ENCODE measurements at places on chromosomes 1 and 21.

DNA sequence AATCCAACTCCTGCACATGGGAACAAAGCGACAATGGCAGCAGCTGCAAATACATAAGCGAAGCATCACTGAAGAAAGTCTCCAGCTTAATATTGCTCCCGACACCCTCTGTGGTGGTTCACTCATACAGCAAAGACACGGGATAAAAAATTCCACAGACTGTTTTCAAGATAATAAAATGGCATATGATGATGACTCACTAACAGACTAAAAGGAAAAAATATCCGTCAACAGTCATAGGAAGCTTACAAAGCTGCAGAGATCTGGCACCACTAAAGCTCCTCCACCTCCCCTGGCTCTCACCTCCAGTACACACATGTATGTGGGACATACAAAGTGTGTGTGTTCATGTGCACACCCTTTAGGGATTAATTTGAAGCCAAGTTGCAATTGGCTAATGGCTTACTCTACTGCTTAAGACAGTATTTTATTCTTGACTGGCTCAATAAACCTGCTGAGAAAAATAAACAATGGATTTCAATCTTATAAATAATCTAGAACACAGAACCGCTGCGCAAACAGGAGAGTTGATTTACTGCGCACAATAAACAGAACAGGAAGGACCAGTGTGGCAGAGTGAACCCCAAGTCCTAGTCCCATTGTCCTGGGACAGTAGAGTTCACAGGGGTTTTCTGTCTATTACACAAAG, 94.4 kb downstream of the SLC45A1 start:
- peak; percentile 73 for ATAC-seq

- ATAC-seq: no peak
Observed at GRCh38 chr21:34201001-34201400, 127.6 kb downstream of the MRPS6 start.

GRCh38 chr1:33306653-33307493, 14.0 kb downstream of the A3GALT2 start:
- peak; percentile 54 for ATAC-seq

DNA sequence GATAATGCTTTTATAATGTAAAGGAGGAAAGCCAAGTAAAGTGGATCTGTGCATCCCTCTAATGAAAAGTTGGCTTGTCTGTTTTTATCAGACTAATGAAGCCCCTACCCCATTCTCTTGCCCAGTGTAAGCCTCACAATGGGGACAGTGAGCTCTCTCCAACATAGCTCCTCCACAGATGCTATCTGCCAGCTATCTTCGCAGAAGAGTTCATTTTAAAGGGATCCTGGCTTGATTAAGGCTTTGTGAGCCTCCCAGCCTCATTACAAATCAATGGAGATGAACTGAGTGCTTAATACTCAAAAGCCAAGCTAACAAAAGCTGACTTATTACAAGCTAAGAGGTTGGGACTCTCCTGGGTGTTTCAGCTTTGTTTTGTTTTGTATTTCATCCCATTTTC, 514.7 kb downstream of the NUF2 start:
- no peak for ATAC-seq

- ATAC-seq: no peak
Observed at GRCh38 chr1:31505911-31506497, 70.3 kb upstream of the TINAGL1 start.

DNA sequence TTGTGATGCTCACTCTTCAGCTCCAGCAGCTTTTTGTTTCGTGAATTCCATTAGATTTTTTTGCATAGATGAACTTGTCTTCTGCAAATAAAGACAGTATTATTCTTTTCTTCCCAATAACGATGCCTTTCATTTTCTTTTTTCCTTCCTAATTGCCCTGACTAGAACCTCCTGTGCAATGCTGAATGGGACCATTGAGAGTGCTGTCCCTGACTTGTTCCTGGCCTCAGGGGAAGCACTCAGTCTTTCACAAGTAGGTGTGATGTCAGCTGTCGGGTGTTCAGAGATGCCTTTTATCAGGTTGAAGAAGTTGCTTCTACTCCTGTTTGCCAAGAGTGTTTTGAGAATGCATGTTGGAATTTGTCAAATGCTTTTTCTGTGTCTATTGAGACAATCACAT, 64.3 kb upstream of the ADARB1 start:
- ATAC-seq: no peak

DNA sequence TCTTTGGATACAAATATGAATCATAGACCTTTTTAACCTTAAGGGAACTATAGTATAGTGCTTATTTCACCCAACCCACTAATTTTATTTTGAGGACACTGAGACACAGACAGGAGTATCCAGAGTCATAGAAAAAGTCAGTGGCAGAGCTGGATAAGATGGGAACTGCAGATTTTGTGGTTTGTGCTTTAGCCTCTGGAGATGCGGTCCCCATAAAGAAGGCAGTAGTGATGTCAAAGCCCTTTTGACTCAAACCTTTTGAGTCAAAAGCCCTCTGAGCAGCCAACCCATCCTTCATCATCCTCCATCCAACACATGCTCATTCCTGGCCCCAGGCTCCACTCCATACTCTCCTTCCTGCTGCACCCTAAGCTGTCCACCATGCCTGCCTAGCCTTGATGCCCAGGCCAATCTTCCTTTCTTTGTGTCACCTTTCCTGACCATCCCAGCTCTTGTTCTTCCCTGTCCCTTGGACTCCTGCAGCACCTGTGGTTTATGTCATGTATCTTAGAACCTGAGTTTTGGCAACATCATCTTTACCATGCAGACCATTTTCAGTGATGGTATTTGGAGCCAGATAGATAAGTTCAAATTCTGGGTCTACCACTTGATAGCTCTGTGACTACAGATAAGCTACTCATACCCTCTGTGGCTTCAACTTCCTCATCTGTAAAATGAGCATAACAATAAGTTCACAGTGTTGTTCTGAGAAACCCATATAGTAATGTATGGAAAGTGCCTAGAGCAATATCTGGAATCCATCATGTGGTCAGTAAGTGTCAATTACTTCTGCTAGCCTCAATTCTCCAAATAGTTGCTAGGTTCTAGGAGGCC, 20.1 kb downstream of the SLAMF1 start:
- no peak for ATAC-seq

GRCh38 chr1:63868268-63868781, 94.5 kb downstream of the ROR1 start:
- ATAC-seq: no peak

GRCh38 chr1:3688356-3689137, 36.2 kb downstream of the TP73 start:
- ATAC-seq: no peak

DNA sequence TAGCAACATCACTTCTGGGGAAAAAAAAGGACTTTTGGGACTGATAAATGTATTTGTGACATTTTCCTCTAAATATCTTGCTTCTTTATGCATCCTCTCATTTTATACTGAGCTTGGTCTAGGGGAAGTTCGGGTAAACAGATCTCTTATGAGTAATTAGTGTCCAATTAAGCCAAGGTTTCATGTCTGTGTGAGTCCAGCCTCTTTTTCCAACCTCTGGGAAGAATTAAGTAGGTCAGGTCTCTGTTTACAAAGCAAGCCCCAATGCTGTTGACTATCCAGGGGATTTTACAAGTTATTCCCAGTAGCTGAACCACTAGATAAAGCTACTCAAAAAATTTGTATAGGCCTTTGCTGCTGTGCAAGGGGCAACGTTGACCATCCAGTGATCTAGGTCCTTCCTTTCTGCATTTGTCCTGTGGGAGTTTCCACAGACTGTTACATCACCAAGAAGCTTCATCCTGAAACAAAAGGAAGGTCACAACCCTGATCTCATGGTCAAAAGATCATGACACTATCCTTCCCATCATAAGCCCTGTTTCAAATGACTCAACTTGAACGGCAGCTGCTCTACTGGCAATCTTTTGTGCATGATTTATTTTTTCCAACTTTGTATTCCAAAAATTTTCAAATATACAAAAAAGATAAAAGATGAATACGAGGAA, 74.3 kb downstream of the ETS2 start:
- ATAC-seq: no peak

DNA sequence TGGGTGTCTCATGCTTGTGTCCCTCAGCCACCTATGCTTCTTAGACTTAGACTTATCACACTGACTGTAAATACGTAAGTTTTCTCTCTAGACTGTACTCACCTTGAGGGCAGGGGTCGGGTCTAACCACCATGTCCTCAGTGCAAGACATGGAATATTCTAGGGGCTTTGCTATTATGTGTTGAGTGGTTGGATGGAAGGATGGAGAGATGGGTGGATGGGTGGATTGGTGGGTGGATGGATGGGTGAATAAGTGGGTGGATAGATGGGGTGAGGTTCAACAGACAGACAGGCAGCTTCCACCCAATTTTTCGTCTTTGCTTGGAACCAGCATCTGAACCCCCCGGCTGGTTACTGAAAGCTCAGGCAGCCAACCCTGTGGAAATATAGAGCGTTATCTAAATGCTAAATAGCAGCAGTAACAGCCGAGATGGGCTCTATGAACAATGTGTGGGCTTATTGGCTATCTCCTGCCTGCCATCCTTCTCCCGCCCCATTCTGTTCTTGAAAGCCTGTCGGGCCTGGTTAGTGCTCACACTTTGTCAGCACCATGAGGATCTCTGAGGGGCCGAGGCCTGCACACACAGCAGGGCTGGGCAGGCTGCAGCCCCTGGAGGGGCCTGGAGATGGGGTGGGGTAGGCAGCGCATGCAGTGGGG, 130.7 kb downstream of the ACTL8 start:
- ATAC-seq: no peak

GRCh38 chr1:178541829-178542553, 29.1 kb downstream of the TEX35 start:
- peak; percentile 32 for ATAC-seq

- ATAC-seq: no peak
Observed at GRCh38 chr21:46142582-46143473, 12.6 kb downstream of the FTCD start.

- ATAC-seq: peak; percentile 23
Observed at GRCh38 chr1:161185732-161186311, 8.5 kb upstream of the B4GALT3 start.

DNA sequence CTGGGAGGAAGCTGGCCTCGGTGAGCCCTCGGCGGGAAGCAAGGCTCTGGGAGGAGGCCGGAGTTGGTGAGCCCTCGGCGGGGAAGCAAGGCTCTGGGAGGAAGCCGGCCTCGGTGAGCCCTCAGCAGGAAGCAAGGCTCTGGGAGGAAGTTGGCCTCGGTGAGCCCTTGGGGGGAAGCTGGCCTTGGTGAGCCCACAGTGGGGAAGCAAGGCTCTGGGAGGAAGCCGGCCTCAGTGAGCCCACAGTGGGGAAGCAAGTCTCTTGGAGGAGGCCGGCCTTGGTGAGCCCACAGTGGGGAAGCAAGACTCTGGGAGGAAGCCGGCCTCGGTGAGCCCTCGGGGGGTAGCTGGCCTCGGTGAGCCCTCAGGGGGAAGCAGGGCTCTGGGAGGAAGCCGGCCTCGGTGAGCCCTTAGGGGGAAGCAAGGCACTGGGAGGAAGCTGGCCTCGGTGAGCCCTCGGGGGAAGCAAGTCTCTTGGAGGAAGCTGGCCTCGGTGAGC, 36.0 kb downstream of the KRTAP10-1 start:
- no peak for ATAC-seq

DNA sequence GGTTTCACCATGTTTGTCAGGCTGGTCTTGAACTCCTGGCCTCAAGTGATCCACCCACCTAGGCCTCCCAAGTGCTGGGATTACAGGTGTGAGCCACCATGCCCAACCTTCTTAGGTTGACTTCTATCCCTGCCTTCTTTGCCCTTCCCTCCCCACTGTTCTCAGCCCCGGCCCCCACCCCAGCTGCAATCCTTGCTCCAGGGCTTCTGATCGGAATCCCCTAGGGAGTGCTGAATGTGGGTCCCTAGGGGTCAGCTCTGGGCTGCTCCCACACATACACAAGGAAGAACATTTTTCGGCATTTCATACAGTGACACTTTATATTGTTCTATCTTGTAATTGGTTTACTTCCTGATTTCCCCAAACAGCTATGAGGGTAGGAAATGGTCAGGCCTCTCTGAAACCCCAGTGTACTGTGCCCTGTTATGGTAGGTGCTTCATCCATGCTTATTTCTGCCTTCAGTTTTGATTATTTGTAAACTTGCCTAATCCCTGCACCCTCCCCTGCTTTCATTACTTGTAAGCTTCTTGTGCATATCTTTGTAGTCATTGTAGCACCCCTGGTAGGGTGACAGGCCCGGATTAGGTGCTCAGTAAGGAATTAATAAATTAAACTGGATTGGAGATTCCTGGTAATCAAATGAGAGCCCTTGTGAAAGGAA, 5.8 kb upstream of the SRP9 start:
- ATAC-seq: no peak

GRCh38 chr21:17925899-17926298, 106.7 kb upstream of the C21orf91 start:
- no peak for ATAC-seq

- no peak for ATAC-seq
Observed at GRCh38 chr1:25194572-25195020, 37.7 kb downstream of the SYF2 start.

DNA sequence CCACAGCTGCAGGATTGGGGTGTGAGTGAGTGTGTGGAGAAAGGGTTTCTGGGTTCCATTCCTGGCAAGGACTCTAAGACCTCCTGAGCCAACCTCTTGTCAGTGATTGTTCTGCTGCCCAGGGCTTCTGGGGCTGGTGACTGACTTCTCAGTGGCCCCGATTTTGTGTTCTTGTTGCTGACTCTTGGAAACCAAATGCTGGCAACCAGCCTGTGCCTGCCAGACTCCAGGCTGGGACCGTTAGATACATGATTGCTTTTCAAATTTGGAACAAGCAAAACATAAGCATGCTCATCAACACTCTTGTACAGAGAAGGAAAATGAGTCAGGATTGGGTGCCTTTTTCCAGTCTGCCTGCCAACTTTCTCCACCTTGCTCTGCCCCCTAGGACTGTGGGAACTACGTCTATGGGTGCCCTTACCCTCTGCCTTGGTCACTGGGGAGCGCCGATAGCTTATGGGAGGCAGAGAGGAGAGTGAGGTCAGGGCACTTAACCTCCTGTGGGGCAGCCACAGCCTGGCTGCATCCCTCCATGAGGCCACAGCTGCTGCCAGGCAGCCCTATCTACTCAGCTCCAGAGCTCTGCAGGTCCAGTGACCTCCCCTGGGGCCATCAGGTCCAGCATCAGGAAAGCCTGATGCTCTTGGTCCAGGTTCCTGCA, 39.3 kb upstream of the EPS8L3 start:
- ATAC-seq: no peak

DNA sequence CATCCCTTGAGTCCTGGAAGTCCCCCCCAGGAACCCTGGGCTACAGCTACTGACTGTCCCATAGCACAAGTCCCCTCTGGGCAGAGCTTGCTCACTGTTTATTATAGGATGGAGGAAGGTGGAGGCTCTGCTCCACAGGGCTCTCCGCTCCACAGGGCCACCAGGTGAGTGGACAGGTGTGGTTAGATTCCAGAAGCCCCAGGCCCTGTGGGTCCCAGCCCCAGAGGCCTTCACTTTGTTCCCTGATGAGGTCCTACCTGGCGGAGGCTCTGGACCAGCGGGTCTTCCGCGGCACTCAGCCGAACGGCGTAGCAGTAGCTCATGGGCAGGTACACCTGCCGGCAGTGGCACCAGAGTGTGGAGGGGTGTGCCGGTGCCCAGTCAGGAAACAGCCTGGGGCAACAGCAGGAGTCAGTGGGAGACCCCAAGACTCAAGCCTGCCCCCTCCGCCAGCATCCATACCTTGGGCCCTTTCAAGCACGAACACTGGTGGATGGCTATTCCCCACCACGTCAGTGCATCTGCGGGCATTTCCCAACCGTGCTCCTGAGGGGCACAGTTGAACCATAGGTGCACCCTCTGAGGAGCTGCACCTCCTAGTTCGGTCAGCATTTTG, 12.3 kb downstream of the LSS start:
- ATAC-seq: no peak

All from gastroesophageal sphincter (tissue), 4 donors.